ENCODE measurements at places on chromosomes 1 and 21.

DNA sequence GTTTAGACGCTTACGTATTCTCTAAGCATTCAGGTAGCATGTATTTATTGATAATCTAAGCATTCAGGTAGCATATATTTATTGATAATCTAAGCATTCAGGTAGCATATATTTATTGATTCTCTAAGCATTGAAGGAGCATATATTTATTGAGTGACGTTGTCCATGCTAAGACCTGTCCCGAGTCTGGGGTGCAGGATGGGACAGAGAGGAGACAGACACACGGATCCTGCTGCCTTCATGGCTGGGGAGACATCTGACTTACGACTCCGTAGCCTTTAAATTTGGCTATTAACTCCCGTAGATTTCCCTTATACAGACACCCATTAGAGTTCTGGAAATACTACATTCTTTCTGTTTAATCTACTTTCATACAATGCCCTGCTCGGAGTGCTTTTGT lies 982 bp downstream of the SCCPDH start:
- no peak for DNase-seq

DNA sequence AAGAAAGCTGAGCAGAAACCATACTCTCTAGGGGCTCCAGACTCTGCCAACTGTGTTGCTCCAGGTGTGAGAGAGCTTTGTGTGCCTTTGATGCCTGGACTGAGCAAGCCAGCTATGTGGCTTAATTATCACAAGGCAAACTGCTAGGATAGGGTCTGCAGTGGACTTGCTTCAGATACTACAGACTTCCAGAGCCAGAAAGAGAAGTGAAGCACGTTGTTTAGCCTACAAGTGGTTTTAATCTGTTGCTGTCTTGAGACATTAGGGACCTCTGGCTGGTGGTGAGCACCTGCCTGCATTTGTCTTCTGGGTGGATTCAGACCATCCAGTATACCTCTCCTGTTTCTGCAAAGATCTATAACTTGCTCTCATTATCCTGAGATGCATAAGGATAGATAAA lies 353.4 kb upstream of the PLXNA2 start:
- DNase-seq = no peak

GRCh38 chr1:14017531-14017961 lies 317.6 kb downstream of the PRDM2 start:
- no peak for DNase-seq

GRCh38 chr1:242219298-242219901 lies 220.5 kb upstream of the MAP1LC3C start:
- DNase-seq = no peak

GRCh38 chr21:42080788-42081083 lies 9.6 kb downstream of the UMODL1 start:
- no peak for DNase-seq

DNA sequence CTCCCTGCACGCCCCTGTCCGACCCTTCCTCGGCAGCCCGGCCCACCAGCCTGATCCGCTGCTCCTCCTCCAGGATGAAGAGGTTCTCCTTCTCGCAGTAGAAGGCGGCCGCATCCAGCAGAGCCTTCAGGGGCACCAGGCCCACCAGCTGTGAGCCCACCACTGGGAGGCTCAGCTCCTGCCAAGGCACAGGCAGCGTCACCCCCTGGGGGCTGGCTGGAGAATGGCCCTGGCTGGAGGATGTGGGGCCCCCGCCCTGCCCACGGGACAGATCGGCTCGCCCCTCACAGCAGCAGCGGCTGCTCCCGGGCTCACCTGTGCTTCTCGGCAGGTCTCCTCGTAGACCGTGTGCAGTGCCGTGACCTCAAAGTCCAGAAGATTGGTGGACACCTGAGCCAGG lies 5.3 kb downstream of the FTCD start:
- no peak for DNase-seq

DNA sequence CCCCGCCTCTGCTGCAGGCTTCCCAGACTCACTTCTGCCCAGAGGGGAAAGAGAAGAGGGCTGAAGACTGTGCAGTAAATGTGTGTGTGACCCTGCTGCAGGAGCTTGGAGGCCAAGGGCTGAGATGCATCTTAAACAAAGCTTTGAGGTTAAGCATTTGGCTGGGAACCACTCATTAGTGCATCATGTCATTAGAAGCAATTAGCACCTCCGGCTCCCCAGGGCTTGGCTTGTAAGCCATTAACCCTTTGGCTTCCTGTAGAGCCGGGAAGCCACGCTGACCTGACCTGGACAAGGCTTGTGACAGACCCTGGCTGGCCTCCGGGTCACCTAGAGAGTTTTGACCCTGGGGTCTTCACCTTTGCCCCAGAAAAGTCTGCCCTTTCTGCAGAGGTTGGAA lies 77.0 kb downstream of the CSMD2 start:
- no peak for DNase-seq

GRCh38 chr1:233662575-233663304 lies 48.8 kb downstream of the KCNK1 start:
- no peak for DNase-seq

GRCh38 chr1:7873801-7874795 lies 21.2 kb upstream of the UTS2 start:
- DNase-seq = no peak

GRCh38 chr1:59302297-59302696 lies 5.4 kb downstream of the FGGY start:
- DNase-seq = no peak

- no peak for DNase-seq
Measured at GRCh38 chr1:118588566-118588965, 399.6 kb downstream of the TBX15 start.

DNA sequence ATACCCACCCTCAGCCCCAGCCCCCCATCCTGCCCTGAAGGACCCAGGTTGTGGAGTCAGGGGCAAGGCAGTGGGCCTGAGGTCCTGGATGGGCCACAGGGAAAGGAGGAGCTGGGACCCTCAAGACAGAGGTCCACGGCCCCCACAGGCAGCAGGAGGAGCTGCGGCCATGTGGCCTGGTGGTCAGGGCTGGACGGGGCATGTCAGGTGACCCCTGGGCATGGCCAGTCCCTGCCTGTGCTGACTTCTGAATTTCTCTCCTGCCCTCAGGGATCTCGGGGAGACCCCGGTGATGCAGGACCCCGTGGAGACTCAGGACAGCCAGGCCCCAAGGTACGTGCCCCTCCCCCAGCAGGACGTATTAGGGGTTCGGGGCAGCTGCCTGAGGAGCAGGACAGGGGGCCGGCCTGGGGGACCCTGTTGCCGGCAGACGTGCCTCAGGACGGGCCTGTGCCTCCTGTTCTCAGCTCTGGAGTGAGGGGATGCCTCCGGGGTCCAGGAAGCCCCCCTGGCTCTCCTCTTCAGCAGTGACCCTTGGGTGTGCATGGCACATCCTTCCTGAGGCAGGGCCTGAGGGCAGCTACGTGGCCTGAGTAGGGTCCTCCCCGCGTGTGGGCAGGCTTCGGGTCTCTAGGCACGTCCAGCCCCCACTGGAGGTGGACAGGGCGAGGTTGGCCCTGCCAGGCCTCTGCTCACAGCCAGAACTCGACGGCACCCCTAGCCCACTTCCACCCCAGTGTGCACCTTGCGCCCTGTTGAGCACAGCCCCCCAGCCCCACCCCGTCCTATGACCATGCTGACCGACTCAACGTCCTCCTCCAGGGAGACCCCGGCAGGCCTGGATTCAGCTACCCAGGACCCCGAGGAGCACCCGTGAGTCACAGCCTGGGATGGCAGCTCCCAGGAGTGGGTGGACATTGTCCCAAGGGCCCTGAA lies 23.6 kb downstream of the COL6A2 start:
- DNase-seq = no peak

DNA sequence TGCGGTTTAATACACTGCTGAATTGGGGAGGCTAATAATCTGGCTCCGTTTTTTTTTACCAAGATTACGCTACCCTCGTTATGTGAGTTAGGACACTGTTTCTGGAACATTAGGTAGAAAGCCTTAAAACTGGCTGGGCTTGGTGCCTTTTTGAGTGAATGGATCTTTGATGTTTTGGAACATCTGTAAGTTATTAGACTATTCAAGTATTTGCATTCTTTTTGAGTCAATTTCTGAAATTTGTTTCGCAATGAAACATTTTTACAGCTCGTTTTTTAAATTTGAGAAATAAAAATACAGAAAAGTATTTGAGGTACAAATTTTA lies 106.9 kb downstream of the LTN1 start:
- no peak for DNase-seq

DNA sequence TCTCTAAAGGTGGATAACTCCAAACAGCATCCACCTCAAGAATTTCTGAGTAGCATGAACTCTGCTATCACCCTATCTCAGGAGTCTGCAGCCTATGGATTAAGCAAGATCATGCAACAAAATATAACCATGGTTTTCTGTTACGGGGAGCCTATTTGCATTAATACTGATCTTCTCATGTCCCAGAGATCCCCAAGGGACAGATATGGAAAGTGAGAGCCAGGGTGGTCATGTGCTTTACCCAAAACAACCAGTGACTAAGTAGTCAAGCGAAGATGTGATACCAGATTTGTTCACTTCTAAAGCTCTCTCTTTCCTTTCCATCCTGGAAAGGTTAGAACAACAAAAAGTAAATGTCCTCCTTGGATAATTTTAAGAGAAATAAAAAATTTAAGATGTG lies 125.1 kb downstream of the PRRX1 start:
- no peak for DNase-seq

DNA sequence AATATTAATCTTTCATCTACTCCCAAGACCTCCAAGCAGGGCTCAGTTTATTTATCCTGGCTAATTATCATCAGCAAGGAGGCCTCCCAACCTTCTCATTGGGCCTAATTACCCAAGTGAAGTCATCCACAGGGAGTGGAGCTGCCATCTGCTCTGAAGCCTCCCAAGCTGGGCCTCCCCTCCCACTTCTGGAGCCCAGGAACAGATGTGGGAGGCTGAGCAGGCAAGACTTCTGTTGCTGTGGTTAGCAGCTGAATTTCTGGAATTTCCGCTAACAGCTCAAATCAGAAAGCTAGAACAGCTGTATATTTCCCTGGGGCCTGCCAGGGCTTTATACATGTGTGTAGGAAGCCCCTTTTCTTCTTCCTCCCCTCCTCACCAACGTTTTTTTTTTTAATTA lies 127.5 kb downstream of the UCK2 start:
- DNase-seq = no peak

GRCh38 chr1:111789142-111789541 lies 33.4 kb downstream of the DDX20 start:
- no peak for DNase-seq

DNA sequence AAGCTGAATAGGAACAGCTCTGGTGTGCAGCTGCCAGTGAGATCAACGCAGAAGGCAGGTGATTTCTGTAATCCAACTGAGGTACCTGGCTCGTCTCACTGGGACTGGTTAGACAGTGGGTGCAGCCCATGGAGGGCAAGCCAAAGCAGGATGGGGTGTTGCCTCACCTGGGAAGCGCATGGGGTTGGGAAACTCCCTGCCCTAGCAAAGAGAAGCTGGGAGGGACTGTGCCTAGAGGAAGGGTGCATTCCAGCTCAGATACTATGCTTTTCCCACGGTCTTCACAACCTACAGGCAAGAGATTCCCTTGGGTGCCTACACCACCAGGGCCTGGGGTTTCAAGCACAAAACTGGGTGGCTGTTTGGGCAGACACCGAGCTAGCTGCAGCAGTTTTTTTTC lies 183.2 kb downstream of the DNM3 start:
- DNase-seq = no peak

GRCh38 chr1:221740993-221741702 lies 741 bp downstream of the DUSP10 start:
- DNase-seq = no peak

- no peak for DNase-seq
Measured at GRCh38 chr21:39630827-39631226, 18.1 kb downstream of the B3GALT5 start.

- no peak for DNase-seq
Measured at GRCh38 chr21:16588433-16588860, 858.7 kb downstream of the USP25 start.

DNA sequence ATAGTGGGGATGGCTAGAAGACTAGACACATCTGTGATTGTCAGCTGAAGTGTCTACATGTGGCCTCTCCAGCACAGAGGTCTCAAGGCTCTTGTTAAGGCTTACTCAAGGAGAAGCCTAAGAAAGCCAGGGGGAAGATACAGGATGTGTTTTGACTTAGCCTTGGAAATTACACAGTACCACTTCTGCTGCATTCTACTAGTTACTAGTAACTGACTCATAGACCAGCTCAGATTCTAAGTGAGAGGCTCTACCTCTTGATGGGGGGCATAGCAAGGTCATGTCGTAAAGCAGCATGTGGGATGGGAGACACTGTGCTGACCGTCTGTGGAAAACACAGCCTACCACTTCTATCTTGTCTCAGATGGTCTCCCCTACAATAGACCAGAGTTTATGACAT lies 99.5 kb downstream of the UBE2U start:
- no peak for DNase-seq

- no peak for DNase-seq
Measured at GRCh38 chr1:191022856-191023255, 545.2 kb upstream of the BRINP3 start.

GRCh38 chr1:223248001-223248769 lies 105.1 kb upstream of the TLR5 start:
- no peak for DNase-seq

GRCh38 chr21:29218749-29219148 lies 80.0 kb upstream of the BACH1 start:
- DNase-seq = no peak

GRCh38 chr1:181806746-181807145 lies 254.8 kb downstream of the ZNF648 start:
- no peak for DNase-seq

DNA sequence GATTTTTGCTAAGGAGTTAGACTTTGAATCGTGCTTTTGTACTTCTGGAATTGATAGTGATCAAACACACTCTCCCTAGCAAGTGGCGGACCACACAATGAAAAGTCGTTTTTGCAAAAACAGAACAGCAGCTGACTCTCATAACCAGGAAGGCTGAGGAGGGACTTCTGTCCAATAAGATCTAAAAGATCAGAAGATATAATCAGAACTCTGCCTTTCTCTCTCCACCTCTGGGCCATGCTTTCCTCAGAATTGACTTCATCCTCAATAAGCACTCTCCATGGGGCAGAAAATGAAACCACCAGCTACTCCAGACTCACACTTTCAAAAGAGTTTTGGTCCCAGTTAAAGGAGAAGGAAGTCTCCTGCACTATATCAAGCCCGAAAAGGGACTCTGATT lies 55.3 kb upstream of the SAMD13 start:
- no peak for DNase-seq

DNA sequence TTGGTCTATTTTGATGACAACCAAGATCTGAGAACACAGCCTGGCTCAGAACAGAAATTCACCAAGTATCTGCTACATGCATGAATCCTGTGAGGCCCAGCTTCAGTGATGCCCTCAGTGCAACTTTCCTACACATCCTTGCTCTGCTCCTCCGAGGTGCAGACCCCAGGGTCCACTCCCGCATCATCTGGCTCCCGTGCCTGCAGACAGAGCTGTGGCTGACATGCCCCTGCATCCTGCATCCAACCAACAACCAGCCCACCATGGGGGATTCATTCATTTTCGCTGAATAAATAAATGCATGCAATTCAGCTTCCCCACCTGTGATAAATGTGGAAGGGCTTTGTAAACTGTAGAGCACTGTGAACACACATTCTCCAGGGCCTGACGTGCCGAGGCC lies 112.3 kb downstream of the GLIS1 start:
- DNase-seq = no peak

DNA sequence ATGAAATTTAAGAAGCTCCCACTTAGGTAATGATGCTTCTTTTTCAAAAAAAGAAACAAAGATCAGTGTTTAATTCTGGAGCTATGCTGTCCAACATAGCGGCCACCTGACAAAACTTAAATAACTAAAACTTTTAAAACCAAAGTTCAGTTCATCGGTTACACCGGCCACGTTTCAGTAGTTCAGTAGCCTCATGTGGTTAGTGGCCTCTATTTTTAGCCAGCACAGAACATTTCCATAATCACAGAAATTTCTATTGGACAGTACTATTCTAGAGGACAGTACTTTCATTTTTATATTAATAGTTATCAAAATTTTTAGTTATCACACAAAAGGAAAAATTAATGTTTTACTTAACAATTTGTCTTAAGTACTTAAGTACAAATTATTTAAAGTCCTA lies 141.0 kb downstream of the USP25 start:
- DNase-seq = no peak

All from effector CD8-positive, alpha-beta T cell (primary cell).